Aorta (tissue), 5 donors: ENCODE measurements at places on chromosomes 5 and 9.
A peak's percentile ranks its signal among the peaks of the same experiment; 100 is the strongest.

DNA sequence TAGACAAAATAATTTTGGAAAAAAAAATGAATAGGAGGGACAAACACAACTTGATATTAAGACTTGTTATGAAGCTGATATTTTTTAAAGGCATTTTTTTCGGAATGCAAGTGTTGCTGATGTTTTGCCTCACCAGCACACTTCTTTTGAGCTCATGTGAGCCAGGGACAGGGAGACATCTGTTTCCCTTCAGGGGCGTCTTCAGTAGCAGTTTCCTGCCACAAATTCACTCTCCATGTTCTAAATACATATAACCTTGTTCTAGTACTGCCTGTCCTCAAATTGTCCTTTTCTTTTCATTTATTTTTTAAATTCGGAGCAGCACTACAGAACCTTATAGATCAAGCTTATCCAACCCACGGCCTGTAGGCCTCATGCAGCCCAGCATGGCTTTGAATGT lies 316.0 kb upstream of the PAPPA start:
- no peak for DNase-seq

- no peak for DNase-seq
Observed at GRCh38 chr5:143056339-143056704, 286.1 kb downstream of the ARHGAP26 start.

GRCh38 chr9:88092797-88093331 lies 45.4 kb downstream of the SPATA31C2 start:
- no peak for DNase-seq

DNA sequence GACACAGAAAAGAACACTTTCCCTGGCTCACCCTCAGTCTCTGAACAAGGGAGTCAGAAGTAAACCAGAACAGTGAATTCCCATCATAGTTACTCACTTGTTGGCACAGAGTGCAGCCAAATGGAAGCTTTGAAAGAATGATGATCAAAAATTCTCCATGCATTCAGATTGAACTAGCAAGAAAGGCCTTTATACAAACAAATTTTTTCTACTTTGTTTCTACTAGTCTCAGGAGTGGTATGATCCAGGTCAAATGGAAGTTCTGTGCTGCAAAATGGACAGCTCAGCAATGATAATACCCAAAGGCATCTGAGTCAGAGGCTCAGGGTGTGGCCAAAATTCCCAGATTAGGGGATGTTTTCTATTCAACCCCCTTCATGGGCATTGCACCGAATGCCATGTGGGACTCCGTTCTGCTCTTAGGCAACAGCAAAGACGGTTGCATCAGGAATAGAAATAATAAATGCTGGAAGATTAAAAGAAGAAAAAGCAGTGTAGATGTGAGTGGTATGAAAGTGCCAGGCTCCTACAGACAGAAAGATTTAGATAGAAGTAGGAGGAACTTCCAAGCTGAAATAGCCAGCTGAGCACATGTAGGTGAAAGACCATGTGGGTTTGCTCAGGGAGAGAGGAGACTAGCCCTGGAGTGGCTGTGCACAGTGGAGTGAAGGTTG lies 24.0 kb upstream of the ASPN start:
- DNase-seq = peak; percentile 74
